ENCODE measurements at places on chromosomes 2 and 18.

- no peak for DNase-seq
These were observed 133.7 kb downstream of the SH3BP4 start for GRCh38 chr2:235085476-235085875.

GRCh38 chr2:127048618-127048935, 58.4 kb downstream of the BIN1 start:
- DNase-seq, result no peak

DNA sequence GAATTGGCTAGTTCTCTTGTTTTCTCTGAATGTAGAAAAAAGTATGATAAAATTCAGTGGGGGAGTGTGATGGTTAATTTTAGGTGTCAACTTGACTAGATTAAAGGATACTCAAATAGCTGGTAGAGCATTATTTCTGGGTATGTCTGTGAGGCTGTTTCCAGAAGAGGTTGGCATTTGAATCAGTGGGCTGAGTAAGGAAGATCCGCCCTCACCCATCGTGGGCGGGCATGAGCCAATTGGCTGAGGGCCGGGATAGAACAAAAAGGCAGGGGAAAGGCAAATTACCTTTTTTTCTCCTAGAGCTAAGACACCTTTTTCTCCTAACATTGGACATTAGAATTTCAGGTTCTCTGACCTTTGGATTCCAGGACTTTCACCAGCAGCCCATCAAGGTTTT, 667.6 kb upstream of the SLC8A1 start:
- no peak for DNase-seq

DNA sequence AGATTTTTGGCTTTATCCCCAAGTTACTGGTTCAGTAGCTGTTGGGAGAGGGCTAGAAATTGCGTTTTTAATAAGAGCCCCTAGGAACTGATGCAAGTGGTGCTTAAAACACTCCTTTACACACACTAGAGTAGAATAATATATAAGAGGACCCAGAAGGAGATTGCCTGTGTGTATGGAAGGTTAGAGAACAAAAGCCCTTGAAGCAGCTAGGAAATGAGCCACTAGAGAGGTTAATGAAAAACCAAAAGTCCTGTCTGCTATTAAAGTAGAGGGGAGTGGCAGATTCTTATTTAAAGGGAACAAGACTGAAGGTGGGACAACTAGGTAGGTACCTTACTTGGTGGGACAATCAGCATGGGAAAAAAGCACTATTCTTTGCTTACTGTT, 14.4 kb upstream of the SLC39A10 start:
- no peak for DNase-seq

- DNase-seq, result no peak
These were observed 53.1 kb upstream of the ZEB2 start for GRCh38 chr2:144572977-144573376.

- DNase-seq, result no peak
These were observed 2.4 kb upstream of the ANTXR1 start for GRCh38 chr2:69010437-69011194.

GRCh38 chr2:128250229-128251025, 68.2 kb downstream of the HS6ST1 start:
- DNase-seq, result no peak

GRCh38 chr2:23706613-23707078, 220.3 kb downstream of the ATAD2B start:
- DNase-seq, result no peak

DNA sequence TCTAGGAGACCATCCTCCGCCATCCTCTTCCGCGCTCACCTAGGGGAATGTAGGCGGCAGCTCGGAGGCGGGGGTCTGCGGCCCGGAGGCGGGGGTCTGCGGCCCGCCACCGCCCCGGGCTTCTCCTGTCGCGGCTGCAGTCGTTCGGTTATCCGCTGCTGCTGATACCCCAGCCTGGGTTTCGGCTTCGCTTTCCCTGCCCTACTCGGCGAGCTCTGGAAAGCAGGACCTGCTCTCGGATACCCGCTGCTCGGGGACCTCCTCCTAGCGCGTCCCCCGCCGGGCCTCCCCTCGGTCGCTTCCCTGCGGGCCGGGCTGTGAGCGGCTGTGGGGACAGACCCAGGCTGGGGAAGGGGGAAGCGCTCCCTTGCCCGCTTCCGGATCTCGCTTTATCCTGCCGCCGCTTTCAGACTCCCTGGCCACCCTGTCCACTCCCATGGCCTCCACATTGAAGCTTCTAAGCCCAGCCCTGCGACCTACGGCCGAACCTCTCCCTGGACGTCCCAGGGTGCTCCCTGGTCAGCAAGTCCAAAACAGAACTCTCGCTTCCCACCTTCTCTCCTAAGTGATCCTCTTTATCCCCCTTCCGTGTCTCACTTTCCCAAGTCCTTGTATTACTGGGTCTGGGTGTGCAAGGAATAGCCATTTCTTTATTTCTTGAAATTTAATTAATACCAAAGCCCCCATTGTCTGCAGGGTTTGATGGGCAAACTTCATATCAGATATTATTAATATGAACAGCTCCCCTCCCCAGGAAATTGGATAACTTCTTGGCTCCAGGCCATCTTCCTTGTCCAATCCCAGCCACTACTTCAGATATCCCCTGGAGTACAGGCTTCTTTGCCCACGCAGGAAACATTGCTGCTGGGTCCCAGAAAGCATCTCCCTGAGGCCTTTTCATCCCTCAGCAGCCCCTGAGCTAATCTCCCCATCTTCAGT, 769 bp downstream of the FKBP1B start:
- DNase-seq, result no peak

DNA sequence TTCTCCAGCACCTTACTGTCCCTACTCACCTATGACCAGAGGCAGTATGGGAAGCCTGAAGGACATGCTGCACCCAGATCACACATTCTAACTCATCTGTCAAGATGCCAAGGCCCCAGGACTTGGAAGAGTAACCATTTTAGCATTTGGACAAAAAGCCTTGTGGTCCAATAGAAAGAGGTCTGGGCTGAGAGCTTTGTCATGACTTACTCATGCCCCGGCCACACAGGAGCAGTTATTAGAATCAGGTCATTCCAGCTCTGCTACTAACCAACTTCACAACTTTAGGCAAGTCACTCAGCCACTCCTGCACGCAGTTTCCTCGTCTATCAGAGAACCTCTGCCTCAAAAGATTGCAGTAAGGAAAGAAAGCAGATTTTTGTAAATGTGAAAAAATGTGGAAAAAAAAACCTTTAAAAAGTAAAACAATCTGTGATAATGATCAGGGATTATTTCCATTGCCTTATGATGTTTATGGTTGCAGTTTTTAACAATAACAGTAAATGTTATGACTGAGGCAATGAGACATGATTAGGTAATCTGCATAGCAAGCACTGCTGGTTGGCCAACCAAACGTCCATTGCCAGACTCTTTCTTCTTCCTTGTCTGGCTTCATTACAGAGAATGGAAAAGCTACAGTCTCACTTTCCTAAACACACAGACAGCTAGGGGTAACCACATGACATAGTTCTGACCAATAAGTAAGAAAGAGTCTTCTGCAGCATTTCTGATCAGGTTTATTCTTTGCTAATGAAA, 255.4 kb upstream of the CHAC2 start:
- no peak for DNase-seq

GRCh38 chr2:8633186-8633734, 48.6 kb upstream of the ID2 start:
- no peak for DNase-seq

DNA sequence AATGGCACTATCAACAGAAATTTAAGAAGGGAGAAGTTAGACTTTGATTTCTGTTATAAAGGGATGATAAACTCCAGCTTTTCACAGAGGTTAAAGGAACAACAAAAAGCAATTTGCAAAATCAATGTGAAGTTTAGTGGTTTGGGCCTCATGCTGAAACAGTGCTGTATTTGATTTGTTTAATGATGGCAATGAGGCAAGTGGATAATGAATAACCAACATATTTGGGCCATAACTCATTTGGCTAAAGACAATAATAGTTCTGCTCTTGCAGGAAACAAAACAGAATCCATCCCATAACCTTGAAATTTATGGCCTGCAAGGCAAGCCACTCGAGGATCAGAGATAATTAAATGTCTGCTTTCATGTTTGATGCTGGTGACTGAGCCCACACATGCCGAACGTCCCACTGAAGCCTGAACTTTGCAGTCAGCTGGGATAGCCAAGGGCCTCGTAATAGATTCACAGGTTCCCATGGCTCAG, 56.5 kb downstream of the TPGS2 start:
- DNase-seq, result no peak

DNA sequence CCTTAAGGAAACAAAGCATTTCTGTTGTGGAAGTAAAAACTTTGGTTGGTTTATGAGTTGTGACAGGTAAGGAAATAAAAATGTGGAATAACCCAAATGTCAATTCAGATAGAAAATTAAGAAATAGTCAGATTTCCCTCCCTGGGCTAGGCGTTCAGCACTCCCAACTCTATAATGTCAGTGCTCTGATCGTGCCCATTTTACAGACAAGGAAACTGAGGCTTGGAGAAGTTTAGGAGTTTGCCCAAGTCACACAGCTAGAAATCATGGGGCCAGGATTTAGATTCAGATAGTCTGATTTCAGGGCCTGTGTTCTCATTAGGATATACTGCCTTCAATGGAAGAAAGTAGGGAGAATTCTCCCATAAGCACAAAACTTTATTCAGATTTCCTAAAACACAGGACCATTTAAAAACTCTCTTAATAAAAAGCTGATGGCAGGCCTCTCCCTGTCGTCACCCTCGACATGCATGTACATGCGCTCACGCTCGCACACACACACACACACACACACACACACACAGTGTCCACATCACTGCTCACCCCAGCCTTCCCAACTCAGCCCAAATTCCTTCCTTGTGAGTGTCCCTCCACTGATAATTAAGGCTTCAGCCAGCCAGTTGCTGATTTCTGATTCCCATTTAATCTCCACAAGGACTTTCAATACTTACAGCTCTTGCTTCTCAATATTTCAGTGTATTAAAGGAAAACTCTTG, 49.1 kb upstream of the SLC14A2 start:
- no peak for DNase-seq

GRCh38 chr2:241724975-241725870, 9.2 kb upstream of the D2HGDH start:
- no peak for DNase-seq

- no peak for DNase-seq
These were observed 290.8 kb upstream of the TANK start for GRCh38 chr2:160869411-160869810.

All from stimulated activated CD8-positive, alpha-beta memory T cell treated with anti-CD3 and anti-CD28 coated beads, Interleukin-15, amount 100 ng/mL, for 24 hours (primary cell).